ENCODE measurements at places on chromosomes 6 and 20.

- no peak for DNase-seq
These were observed 67.0 kb downstream of the DNAAF9 start for GRCh38 chr20:3340443-3340842.

- no peak for DNase-seq
These were observed 60.2 kb downstream of the EZR start for GRCh38 chr6:158758941-158759479.

GRCh38 chr6:141562851-141563763 is 569.6 kb upstream of the GJE1 start:
- DNase-seq: peak; percentile 73

DNA sequence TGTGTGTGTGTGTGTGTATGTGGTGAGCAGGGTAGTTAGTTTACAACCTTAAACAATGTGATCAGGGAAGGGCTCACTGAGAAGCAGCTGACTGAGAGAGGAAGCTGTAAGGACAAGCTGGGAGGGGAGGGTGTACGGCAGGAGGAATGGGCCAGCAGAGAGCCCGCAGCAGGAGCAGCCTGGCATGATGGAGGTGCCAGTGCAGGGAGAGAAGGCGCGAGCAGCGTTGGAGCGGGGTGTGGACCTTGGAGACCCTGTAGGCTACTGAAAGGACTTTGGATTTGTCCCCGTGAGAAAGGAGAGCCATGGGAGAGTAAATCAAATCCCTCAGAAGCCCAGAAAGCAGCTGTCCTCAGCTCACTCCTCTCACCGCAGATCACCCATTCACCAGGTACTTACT is 18.5 kb downstream of the FAM209B start:
- DNase-seq: no peak

DNA sequence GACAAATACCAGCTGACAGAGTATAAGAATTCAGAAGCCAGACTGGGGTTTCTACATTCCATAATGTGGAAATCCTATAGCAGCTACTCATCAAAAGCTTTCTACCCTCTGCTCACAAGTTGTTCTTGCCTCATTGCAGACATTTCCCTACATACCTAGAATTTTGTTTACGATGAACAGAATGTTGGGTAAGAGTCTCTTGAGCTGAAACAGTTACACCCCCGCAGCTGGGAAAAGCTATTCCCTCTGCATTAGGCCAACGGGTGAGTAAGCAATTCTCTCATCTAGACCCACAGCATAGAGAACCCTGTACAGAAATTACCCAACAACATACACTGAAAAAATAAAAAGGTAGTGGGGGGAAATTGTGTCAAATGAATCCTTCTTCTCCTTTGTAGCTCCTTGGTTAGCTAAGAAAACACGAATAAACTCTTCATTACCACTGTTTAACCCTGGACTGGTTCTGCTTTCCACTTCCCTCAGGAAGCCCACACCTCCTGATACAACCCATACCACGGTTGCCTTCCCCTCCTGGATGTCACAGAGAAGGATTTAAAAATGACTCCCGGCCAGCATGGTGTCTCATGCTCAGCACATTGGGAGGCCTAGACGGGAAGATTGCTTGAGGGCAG is 215.0 kb upstream of the SHLD1 start:
- no peak for DNase-seq

GRCh38 chr6:127784468-127784867 is 116.4 kb downstream of the THEMIS start:
- DNase-seq: no peak

GRCh38 chr6:160523223-160523622 is 140.9 kb downstream of the LPA start:
- no peak for DNase-seq

DNA sequence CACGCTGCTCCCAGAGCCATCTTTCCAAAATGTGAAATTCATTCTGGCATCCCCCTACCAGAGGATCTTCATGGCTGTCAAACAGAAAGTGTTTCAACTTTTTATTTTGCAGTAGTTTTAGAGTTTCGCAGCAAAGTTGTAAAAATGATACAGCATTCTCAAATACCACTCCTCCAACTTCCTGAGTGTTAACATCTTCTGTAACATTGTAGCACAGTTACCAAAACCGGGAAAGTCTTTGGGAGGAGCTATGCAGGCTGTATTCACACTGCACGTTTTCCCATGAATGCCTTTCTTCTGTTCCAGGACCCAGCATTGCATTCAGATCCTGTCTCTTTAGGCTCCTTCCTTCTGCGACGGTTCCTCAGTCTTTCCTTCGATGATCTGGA is 30.1 kb downstream of the CDYL start:
- DNase-seq: no peak

- DNase-seq: no peak
These were observed 9.0 kb upstream of the PLCB4 start for GRCh38 chr20:9059931-9060330.

DNA sequence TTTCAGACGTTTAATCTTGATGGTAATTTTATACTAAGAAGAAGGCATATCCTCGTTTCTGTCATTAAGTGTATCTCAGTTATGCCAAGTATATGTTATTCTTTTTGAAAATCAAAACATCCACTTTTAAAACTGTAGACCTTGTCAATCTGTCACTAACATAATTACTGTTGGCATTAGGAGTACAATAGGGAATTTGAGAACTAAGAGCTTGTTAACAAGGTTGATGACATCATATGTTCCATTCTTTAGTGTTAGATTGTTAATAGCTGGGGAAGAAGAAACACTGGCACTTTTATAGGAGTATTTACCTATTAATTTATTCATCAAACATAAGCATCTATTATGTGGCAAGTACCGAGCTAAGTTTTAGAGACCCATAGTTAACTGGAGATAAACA is 76.2 kb downstream of the MAP3K4 start:
- no peak for DNase-seq

DNA sequence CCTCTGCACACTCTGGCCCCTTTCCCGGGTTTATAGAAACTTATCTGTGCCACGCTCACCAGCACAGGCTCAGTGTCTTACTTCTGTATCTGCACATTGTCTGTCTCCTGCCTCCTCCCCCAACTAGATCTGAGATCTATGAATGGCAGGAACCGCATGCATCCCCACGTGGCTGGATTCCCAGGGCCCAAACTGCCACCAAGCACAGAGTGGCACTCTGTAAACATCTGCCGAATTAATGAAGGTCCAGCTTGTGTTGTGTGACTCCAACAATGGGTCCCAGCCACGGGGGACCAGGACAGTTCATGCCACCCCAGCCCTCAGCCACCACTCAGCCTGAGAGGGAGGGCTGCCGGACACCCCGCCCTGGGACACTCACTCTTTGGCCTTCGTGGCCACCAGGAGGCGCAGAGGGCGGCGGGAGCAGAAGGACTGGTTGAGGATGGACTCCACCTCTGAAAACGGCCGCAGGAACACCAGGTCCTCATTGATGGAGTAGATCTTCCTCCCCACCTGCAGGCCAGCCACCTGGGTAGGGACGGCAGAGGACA is 171.1 kb downstream of the PREX1 start:
- DNase-seq: no peak

DNA sequence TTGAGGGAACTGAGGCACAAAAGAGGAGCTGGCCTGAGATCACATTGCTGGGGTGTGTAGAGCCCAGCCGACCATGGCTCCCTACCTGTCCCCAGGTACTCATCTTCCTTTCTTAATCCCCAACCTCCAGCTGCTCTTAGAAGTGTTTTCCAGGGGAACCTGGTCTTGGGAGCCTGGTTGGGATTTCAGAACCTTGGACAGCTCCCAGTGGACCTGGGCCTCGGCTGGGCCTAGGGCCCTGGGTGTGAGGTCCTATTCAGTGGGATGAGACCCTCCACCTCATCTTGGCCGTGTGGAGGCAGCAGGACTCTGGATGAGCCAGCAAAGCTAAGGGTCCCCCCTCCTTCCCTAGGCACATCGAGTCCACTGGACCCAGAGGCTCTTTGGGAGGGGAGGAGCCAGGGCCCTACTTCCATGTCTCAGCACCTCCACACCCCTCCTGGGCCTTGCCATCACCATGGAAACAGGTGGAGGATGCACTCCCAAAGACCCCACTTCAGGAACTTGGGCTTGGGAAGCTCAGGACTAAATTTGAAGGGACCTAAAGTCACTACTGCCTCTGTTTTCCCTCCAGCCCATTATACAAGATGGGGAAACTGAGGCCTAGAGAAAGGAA is 38.5 kb downstream of the DLGAP4 start:
- DNase-seq: no peak

DNA sequence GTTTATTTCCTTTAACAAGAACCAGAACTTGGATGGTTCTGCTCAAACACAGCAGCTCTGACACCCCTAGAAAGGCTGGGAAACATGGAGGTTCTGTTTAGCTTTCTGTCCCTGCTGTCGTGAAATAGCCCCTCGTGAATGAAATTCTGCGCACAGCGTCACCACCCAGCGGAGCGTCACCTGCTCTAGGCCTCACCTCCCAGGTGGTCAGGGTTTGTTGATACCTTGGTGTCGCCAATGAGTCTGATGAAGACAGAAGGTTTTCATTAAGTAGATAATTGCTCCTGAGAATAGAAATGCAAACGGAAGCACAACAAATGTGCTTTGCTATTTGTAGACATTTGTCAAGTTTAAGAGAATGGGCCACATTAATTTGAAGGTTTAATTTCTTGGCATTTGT is 135.1 kb downstream of the EDN3 start:
- DNase-seq: no peak

GRCh38 chr20:15220009-15220656 is 882.7 kb upstream of the FLRT3 start:
- DNase-seq: no peak

DNA sequence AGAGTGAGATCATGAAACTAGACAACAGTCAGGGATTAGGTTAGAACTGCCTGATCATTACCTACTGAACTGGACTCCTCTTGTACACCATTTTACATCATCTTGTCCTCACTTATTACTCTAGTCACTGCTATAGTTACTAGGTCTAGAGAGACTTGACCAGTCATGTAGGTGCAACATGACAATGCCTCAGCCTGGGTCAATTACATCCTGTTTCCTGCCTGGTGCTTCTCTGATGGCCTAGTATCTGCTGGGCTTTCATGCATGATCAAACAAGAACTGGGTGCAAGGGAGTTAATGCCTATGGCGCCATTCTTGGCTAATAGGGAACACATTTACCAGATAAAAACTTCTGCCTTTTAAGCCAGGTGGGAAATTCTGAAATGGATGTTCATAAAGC is 39.2 kb upstream of the MMS22L start:
- no peak for DNase-seq

- DNase-seq: peak; percentile 33
These were observed 4.1 kb downstream of the HLA-A start for GRCh38 chr6:29946223-29947076.

- DNase-seq: no peak
These were observed 208.2 kb downstream of the CLIC5 start for GRCh38 chr6:45807311-45808041.
